ENCODE measurements at places on chromosomes 12 and 14. TPM values are rescaled to one million over a fixed set of nuclear protein-coding genes. Genes with fewer than 3 reads are reported as not detected.

KCNK10 gene
- 1.5 TPM for total RNA-seq

IL26 gene
- total RNA-seq: not detected

ADCY4 gene
- 1.4 TPM for total RNA-seq

ACRBP gene
- total RNA-seq: 0.20 TPM

- H3K4me1 ChIP-seq: no peaks in the 10 kb centered on the region
- H3K27me3 ChIP-seq: no peaks in the 10 kb centered on the region
- H3K27ac ChIP-seq: no peak overlapping the region
Observed at GRCh38 chr12:82774666-82775065, 88.0 kb downstream of the TMTC2 start.

DNA sequence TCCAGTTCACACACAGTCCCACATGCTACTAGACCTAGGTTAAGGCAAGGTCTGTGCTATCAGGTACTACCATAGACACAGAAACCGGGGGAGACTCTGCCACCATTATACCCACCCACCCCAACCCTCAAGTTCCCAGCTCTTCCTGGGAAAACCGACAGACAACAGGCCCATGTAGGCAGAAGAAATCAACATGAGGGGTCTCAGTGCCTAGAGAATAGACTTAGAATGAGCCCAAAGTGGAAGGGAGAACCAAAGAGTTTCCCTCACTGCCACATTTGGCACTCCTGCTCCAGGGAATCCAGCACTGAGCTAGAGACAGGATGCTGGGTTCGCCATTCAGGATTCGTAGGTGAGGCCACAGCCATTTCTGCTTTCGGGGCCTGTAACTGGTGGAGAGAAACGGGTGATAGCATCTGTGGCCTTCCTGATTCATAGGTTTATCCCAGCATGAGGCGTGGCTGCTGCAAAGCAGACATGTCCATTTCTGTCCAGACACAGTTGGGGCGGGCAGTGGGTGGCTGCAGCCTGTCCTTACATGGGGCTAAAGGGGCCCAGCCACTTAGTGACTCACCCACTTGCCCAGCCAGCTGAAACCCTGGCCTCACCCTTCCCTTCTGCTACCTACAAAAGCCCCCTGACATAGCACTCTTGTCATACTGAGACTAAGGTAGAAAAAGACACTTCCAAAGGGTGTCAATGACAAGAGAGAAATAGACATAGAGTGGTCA is 69.4 kb downstream of the IRF2BPL start:
- no peaks in the 10 kb centered on the region for H3K36me3 ChIP-seq
- H3K4me1 ChIP-seq: peaks cover 46% of the 10 kb centered on the region
- no peak overlapping the region for H3K4me3 ChIP-seq
- peak overlapping the region; percentile 59 for H3K27ac ChIP-seq
- DNase-seq: peak; percentile 55
- no peaks in the 10 kb centered on the region for H3K27me3 ChIP-seq

DNA sequence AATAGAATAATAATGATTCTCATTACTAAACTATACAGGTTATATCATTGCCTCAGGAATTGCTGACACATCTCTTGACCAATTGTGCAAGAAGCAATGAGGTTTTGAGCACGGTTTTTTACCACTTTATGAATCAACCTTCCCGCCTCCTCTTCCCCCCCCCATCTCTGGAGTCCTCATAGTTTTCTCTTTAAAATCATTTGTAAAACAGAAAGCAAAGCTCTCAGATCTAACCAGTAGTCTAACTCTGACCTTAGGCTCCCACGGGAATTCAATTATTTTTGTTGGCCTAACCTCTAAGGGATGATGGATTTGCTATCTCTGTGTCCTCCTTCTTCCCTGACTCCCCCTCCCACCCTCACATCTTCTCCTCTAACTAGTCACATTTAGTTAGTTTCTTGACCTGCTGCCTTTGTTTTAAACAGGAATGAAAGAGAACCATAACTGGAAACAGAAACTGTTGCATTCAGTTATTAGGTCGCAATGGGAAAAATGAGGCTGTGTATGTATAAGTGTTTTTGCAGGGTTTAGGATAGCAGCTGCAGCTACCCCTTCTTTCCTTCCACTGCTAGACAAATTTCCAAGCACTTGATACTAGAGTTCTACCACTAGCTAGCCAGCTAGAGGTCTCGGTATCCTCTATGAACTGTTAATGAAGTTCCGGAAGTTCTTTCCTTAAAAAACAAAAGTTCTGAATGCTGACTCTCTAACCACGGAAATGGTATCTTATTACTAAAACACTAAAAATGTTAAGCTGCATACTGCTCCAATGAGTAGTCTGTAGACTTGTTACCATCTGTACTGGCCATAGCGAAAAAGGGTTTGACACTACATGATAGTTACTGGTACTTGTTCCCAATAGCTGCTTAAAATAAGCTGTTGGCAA is 65.4 kb downstream of the TAOK3 start:
- H3K36me3 ChIP-seq: no peaks in the 10 kb centered on the region
- DNase-seq: no peak
- no peaks in the 10 kb centered on the region for H3K4me1 ChIP-seq

DNA sequence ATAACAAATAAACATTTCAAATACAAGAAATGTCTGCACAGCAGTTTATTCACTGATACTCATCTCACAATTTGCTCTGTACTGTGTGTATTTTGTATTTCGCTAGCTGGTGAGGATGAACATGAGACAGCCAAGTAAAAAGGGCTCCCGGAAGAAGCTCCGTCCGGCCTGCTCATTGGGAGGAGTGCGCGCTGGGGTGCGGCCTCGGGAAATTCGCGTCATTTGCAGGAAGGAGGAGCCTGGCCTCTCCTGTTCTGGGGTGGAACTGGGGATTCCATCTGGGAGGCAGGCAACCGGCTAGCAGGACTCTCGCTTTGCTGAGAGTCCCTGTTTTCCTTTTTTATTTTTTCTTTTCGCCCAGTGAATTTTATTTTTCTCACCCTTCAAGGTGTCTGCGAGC is 368.4 kb upstream of the TMEM132C start:
- no peak overlapping the region for H3K27ac ChIP-seq
- H3K36me3 ChIP-seq: no peaks in the 10 kb centered on the region

DNA sequence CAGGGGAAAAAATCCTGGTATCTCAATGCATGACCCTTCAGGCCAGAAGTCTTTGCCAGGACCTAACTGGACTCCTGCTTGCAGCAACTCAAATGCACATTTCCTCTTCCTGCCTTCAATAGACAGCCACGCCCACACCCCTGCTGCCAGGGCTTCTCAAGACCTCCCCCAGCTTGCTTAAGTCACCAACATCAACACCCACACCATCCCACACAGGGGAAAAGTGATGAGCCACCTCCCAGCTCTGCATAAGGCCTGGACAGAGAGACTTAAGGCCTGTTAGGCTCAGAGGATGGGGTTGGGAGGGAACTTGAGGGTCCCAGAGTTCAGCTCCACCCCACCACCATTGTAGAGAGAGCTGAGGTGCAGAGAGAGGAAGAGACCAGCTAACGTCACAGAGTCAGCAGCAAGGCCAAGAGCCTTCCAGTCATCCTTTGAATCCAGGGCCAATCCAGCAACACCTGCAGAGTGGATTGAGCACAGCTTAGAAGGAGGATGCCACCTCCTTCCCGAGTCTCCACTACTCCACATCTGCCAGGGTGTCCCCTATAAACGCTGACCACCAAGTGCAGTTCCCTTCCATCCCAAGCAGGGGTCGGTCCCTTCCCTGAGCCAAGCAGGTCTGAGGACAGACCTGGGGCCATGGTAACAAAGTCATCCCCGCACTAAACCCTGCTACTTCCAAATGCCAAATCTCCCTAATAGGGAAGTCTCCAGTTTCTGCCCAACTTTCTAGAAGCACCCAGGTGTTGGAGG is 50.0 kb downstream of the KDM2B start:
- DNase-seq: peak; percentile 28
- H3K27ac ChIP-seq: no peak overlapping the region
- no peak overlapping the region for H3K4me3 ChIP-seq
- no peaks in the 10 kb centered on the region for H3K36me3 ChIP-seq
- H3K4me1 ChIP-seq: peaks cover 13% of the 10 kb centered on the region

DNA sequence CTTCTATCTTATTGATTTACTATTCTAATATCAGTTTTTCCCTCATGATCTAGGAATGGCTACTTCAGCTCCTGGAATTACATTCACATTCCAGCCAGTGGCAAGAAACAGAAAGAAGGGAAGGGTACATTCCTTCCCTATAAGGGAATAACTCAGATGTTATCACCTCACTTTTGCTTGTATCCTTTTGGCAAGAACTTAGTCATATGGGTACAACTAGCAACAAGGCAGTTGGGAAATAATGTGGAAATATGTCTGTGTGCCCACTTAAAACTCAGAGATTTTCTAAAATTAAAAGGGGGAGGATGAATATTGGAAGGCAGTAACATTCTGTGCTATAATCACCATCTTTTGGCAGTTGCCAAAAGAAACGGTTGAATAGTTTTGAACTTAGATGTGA is 85.6 kb downstream of the MSRB3 start:
- H3K4me3 ChIP-seq: no peak overlapping the region
- H3K27me3 ChIP-seq: no peaks in the 10 kb centered on the region
- no peaks in the 10 kb centered on the region for H3K36me3 ChIP-seq
- no peaks in the 10 kb centered on the region for H3K4me1 ChIP-seq
- H3K27ac ChIP-seq: no peak overlapping the region

- DNase-seq: no peak
- H3K36me3 ChIP-seq: no peaks in the 10 kb centered on the region
- H3K27ac ChIP-seq: no peak overlapping the region
- no peaks in the 10 kb centered on the region for H3K27me3 ChIP-seq
- peaks cover 31% of the 10 kb centered on the region for H3K4me1 ChIP-seq
Observed at GRCh38 chr14:100443603-100444002, 120.5 kb downstream of the SLC25A47 start.
